Stimulated activated CD8-positive, alpha-beta memory T cell treated with anti-CD3 and anti-CD28 coated beads, Interleukin-15, amount 100 ng/mL, for 4 hours (primary cell): ENCODE measurements at places on chromosomes 2 and 18.

GRCh38 chr2:166814335-166814734, 73.9 kb upstream of the XIRP2 start:
- no peak for DNase-seq

- DNase-seq = no peak
Observed at GRCh38 chr2:69509011-69509749, 71.9 kb upstream of the NFU1 start.

DNA sequence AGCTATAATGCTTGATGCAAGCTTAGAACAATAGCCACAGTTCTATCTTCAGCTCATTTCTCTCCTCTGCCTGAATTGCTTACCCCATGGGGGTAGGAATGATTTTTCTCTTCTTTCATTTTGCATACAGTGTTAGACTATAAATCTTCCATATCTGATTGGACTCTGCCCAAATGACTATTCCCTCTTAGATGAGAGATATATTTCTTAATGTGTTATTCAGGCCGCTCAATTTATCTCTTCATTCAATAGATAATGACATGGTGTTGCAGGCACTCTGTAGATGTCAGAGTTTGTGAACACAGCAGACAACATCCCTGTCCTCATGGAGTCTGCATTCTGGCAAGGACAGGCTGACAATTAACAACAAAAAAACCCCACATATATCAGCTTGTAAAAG, 443.7 kb upstream of the CELF4 start:
- no peak for DNase-seq

DNA sequence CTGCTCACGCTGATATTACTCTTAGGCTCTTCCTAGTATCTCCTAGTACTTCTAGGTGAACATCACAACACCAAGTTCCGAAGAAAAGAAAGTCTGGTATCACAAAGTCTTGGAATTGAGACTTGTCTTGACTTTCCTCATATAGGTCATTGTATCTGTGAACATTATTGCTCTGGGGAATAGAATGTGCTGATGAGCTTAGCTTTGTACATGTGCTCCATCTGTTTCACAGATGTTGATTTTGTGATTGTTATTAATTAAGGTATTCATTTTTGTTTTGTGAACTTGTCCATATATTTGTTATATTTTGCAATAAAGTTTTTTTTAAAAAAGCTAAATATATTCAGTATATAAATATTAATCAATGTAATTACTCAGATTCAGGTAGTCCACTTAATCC, 111.7 kb downstream of the BABAM2 start:
- DNase-seq = no peak

DNA sequence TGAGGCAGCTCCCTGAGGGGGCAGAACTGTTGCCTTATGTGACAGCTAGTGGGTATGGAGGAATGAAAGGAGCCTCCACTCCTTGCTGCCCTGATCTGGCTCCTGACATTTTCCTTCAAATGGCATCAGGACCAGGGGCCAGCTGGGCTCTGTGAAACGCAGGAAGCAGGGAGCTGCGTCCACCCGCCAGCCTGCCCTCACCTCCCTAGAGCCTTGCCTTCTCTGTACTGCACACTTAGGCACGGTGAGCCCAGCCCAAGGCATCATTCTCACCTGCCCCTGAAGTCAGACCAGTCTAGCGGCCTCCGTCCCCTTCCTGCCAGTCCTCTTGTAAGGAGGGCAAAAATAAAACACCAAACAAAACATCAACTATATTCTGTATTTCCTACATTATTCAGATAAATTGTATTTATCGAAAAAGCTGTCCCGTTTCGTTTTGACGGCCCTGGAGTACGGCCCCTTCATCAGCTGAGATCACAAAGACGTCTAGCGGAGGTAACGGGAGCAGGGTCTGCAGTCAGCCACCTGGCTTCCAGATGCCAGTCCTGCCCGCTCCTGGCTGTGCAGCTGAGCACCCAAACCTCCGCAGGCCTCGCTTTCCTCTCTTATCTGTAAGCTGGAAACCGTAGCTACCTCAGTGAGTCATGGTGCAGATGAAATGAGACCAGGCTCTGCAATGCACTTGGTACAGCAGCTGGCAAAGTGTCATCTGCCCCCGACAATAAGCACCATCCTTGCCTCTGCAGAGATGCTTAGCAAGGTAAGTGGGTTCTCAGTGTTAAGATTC, 6.9 kb upstream of the CTDP1 start:
- no peak for DNase-seq

DNA sequence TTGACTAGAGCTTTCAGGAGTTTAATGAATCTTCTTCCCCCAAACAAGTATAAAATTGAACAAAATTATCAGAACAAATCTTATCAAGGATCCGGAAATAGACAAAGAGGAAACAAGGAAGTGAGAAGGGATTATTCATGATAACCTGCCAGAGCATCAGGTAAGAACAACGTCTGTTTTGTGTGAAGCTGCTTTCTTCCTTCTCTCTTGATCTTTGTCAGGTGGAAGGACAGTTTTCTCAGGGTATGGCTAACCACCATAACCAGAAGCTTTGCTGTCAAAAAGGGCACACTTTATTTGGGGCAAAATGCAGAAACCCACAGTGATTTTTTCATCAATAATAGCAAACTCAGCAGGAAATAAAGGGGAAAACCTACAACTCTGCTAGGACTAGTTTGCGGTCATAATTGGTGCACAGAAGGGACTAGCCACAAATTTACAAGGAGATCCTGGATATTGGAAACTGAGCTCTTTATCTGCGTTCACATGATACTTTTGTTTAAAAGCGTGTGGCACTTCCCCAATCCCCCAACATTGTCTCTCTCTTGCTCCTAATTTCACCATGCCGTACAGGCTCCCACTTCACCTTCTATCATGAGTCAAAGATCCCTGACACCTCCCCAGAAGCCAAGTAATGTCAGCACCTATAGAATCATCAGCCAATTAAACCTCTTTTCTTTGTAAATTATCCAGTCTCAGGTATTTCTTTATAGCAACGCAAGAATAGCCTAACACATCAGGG, 124.2 kb downstream of the FSIP2 start:
- no peak for DNase-seq

- DNase-seq = no peak
Observed at GRCh38 chr2:229610333-229610732, 104.0 kb downstream of the DNER start.

GRCh38 chr2:1722692-1723091, 21.6 kb downstream of the PXDN start:
- no peak for DNase-seq

GRCh38 chr18:12944709-12945108, 3.1 kb upstream of the SEH1L start:
- no peak for DNase-seq

GRCh38 chr2:30784682-30785081, 22.6 kb downstream of the CAPN13 start:
- no peak for DNase-seq

GRCh38 chr2:164803776-164804466, 37.7 kb downstream of the COBLL1 start:
- no peak for DNase-seq

- no peak for DNase-seq
Observed at GRCh38 chr2:101199251-101199791, 48.1 kb upstream of the TBC1D8 start.

DNA sequence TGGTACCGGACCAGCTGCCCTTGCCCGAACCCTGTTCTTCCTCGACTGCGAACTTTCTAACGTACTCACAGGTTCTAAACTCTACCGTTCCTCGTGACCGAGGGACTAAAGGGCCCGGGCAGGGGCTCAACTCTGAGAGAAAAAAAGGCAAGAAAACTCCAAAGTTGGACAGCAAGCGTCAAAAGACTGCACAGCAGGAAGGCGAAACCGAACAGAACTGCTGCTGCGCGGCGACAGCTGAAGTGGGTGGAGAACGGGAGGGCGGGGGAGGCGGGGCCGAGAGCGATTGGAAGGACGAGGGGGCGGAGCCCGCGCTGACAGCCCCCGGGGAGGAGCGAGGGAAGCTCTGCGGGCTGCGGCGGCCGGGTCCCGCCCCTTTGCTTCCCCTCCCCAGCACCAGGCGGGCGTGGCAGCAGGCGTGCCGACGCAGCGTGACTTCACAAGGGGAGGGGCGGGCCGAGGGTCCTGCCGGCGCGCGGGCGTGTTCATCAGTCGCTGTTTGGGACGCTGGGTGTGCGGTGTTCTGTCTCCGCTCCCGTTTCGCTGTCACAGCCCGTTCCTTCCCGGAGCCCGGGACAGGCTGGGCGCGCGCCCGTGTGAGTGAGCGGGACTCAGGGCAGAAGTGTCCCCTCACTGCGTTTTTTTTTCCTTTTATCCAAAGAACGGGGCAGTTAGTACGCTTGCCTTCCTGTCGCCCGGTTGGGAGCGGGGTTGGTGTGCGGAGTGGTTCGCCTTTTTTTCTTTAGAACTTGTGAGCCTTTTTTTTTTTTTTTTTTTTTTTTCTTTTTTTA, at the start of gene NABP1:
Gene NABP1, plus strand, starts transcription at position 491 of the 791 bp plus-strand sequence. CDS start 479 bp downstream, outside the sequence.
- peak; percentile 98 for DNase-seq

GRCh38 chr18:26566874-26567555, 18.7 kb upstream of the KCTD1 start:
- DNase-seq = no peak

GRCh38 chr2:238094438-238095022, 5.6 kb upstream of the ESPNL start:
- DNase-seq = no peak
